ENCODE measurements at places on chromosomes 7 and 10. TPM values are rescaled to one million over a fixed set of nuclear protein-coding genes. Genes with fewer than 3 reads are reported as not detected.

- no peaks in the 10 kb centered on the region for H3K27me3 ChIP-seq
- DNase-seq = no peak
- H3K4me3 ChIP-seq = no peak overlapping the region
- H3K27ac ChIP-seq = no peak overlapping the region
These were observed 310.0 kb downstream of the ABCA13 start for GRCh38 chr7:48481235-48481634.

DNA sequence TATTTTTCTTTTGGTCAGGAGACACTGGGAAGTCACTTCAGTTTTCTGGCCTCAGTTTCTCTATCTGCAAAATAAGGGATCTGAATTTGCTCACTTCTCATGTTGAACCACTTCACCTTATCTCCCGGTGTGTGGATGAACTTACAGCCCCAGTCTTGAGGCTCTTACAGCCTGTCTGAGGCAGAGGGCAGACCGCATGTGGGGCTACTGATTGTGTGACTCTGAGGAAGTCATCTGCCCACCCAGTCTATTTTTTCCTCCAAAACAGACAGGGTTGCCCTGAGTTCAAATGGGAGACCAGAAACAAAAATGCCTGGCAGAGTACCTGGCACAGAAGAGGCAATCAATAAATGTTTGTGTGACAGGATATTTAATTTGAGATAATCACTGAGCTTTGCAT lies 78.3 kb downstream of the LRMDA start:
- H3K4me3 ChIP-seq = no peak overlapping the region
- H3K27ac ChIP-seq = no peak overlapping the region
- no peaks in the 10 kb centered on the region for H3K36me3 ChIP-seq
- peaks cover 2% of the 10 kb centered on the region for H3K27me3 ChIP-seq

- no peaks in the 10 kb centered on the region for H3K36me3 ChIP-seq
These were observed 2.9 kb upstream of the MTPN start for GRCh38 chr7:135980012-135980551.

DNA sequence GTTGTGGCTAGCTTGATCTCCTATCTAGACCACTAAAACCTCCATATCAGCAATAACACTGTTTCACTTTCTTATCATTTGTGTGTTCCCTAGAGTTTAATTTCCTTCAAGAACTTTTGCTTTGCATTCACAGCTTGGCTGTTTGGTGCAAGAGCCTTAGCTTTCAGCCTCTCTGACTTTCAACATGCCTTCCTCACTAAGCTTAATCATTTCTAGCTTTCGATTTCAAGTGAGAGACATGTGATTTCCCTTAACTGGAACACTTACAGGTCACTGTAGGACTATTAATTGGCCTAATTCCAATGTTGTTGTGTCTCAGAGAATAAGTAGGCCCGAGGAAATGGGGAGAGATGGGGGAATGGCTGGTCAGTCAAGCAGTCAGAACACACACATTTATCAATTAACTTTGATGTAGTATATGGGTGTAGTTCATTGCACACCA lies 10.6 kb upstream of the BPGM start:
- no peaks in the 10 kb centered on the region for H3K4me1 ChIP-seq
- H3K27me3 ChIP-seq = no peaks in the 10 kb centered on the region
- no peak overlapping the region for H3K27ac ChIP-seq
- H3K36me3 ChIP-seq = no peaks in the 10 kb centered on the region
- no peak overlapping the region for H3K4me3 ChIP-seq

LRCH4 gene
- total RNA-seq = 5.6 TPM

DNA sequence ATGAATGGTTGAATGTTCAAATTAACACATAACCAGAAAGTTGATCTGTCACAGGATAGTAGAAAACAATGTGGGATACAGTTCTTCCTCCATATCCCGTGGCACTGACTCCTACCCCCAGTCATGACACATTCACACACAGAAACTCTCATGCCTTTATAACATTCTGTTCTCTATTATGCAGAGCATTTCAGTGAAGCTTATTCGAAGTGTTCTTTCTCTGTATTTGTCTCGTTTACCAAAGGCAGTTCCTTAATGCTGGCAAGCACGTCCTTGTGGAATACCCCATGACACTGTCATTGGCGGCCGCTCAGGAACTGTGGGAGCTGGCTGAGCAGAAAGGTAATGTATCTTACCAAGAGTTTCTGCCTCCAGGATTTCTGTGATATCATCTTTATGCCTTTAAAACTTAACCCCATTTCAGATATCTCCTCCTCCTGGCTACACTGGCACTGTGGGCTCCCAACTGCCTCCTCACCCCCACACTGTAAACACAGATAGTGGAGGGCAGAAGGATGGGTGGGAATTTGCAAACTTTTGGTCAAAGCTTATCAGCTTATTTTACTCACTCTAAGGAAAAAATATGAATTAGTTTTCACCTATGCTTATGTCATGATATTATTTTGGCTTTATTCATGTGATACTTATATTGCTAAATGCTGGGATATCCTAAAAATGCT lies 34.1 kb downstream of the BLVRA start:
- H3K36me3 ChIP-seq = peaks cover 3% of the 10 kb centered on the region
- no peak overlapping the region for H3K4me3 ChIP-seq
- DNase-seq = no peak
- no peaks in the 10 kb centered on the region for H3K4me1 ChIP-seq

CLDN4 gene
- total RNA-seq = 0.26 TPM

GRCh38 chr10:50512743-50513416 lies 110.9 kb downstream of the SGMS1 start:
- H3K27ac ChIP-seq = no peak overlapping the region
- DNase-seq = no peak
- no peak overlapping the region for H3K4me3 ChIP-seq
- H3K27me3 ChIP-seq = no peaks in the 10 kb centered on the region
- peaks cover 4% of the 10 kb centered on the region for H3K4me1 ChIP-seq
- H3K36me3 ChIP-seq = no peaks in the 10 kb centered on the region

DNA sequence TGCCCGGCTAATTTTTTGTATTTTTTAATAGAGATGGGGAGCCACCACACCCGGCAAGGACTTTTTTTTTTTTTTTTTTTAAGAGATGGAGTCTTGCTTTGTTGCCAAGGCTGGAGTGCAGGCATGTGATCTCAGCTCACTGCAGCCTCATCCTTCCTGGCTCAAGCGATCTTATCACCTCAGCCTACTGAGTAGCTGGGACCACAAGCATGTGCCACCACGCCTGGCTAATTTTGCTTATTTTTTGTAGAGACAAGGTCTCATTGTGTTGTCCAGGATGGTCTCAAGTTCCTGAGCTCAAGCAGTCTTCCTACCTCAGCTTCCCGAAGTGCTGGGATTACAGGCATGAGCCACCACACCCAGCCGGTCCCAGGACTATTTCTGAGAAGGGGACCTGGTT lies 9.3 kb upstream of the MCU start:
- H3K27ac ChIP-seq = no peak overlapping the region
- peak; percentile 23 for DNase-seq
- no peaks in the 10 kb centered on the region for H3K27me3 ChIP-seq
- no peak overlapping the region for H3K4me3 ChIP-seq
- no peaks in the 10 kb centered on the region for H3K4me1 ChIP-seq
- no peaks in the 10 kb centered on the region for H3K36me3 ChIP-seq

AKR1C4 gene
- total RNA-seq = not detected

GRCh38 chr7:77913977-77914607 lies 115.5 kb downstream of the PHTF2 start:
- no peaks in the 10 kb centered on the region for H3K4me1 ChIP-seq
- H3K27ac ChIP-seq = no peak overlapping the region
- no peak overlapping the region for H3K4me3 ChIP-seq
- H3K27me3 ChIP-seq = no peaks in the 10 kb centered on the region
- DNase-seq = no peak
- no peaks in the 10 kb centered on the region for H3K36me3 ChIP-seq

GRCh38 chr7:75988568-75989499 lies 5.6 kb downstream of the TMEM120A start:
- no peak for DNase-seq
- H3K4me3 ChIP-seq = no peak overlapping the region
- peaks cover 5% of the 10 kb centered on the region for H3K4me1 ChIP-seq
- no peaks in the 10 kb centered on the region for H3K27me3 ChIP-seq

DNA sequence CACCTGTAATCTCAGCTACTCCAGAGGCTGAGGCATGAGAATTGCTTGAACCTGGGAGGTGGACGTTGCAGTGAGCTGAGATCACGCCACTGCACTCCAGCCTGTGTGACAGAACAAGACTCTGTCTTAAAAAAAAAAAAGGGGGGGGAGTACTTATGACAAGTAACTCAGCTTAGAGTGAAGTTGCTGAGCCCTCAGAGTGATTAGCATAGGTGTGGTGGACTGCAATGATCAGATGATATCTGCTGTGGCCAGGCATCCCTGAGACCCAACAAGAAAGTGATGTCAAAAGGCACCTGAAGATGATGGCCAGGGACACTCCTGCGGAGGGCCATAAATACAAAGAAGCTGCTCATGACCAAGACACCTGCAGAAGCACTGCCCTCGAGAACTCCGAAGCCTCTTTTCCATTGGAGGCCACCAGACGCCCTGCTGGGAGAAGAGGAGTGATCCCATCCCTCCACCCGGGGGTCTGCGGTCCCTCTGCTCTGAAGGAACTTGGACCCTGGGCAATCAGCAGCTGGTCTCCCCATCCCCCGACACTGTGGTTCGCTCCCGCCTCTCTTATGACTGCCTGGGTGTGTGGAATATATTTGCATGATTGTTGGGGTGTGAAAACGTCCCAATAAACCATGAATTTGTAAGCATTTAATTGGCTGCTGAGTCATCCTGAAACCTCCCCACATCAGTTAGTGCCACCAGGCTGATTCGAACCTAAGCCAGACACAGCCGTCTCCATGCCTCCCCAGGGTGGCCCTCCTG lies 46.0 kb downstream of the RASGEF1A start:
- DNase-seq = no peak
- H3K4me1 ChIP-seq = no peaks in the 10 kb centered on the region
- no peak overlapping the region for H3K27ac ChIP-seq
- no peak overlapping the region for H3K4me3 ChIP-seq
- no peaks in the 10 kb centered on the region for H3K36me3 ChIP-seq
- no peaks in the 10 kb centered on the region for H3K27me3 ChIP-seq

NME8 gene
- not detected for total RNA-seq

BBS9 gene
- total RNA-seq = 27.2 TPM

GRCh38 chr10:119206603-119207365 lies 587 bp upstream of the GRK5 start:
- peak; percentile 57 for DNase-seq
- H3K4me1 ChIP-seq = peaks cover 19% of the 10 kb centered on the region
- H3K27me3 ChIP-seq = no peaks in the 10 kb centered on the region

DNA sequence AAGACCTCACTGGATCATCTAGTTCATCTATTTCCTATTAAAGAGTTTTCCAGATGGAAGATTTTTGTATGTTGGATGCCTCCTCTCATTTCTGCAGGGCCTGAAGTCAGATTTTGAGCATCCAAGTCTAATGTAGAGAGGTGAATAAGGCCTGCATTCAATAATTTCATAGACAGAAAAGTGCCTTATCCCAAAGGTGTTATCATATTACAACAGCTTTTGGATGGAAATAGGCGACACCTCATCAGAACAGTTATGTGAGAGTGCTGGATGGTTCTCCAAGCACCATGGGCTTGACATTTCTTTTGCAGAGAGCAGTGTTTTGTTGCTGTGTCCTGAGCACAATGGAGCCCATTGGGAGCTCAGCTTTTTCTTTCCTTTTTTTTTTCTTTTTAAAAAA lies 162.4 kb upstream of the MEOX2 start:
- no peak for DNase-seq
- H3K36me3 ChIP-seq = no peaks in the 10 kb centered on the region
- H3K27ac ChIP-seq = no peak overlapping the region
- H3K4me1 ChIP-seq = no peaks in the 10 kb centered on the region
- H3K27me3 ChIP-seq = no peaks in the 10 kb centered on the region

DNA sequence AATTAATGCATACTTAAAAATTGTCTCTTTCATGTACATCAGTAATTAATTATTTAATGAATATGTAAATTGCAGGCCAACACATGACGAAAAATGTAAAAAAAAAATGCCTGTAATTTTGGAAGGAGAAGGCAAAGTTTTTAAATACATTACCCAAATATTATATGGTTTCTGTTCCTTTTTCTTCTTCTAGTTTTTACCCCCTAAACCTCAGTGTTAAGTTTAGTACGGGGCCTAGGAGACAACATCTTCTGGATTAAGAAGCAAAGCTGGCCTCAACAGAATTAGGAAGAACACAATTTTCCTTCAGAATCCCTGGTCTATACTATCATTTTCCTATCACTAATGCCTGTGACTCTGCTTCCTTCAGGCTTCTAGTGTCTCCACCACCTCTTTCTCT lies 459.3 kb upstream of the NRP1 start:
- no peaks in the 10 kb centered on the region for H3K36me3 ChIP-seq
- DNase-seq = no peak
- H3K4me3 ChIP-seq = no peak overlapping the region
- no peaks in the 10 kb centered on the region for H3K4me1 ChIP-seq

DNA sequence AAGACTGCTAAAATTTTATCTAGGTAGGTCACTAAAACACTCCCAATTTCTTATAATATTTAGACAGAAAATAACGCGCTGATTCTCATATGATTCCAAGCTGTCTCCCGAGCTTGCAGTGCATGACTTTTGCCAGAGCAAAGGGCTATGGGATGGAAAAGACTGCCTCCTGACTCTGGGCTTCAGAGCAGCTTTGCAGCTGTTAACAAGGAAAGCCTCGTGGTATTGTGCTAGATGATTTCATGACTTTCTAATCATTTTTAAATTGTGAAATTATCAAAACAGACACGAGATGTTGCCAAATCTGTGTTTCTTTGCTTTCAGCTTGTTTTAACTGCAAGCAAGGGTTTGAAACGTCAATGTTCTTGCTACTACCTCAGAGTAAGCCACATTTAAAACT lies 238.3 kb downstream of the AGMO start:
- no peaks in the 10 kb centered on the region for H3K4me1 ChIP-seq
- H3K36me3 ChIP-seq = no peaks in the 10 kb centered on the region
- H3K4me3 ChIP-seq = no peak overlapping the region
- no peak for DNase-seq

MCM10 gene
- 0.83 TPM for total RNA-seq

GRCh38 chr7:2084781-2085505 lies 147.8 kb downstream of the MAD1L1 start:
- H3K36me3 ChIP-seq = no peaks in the 10 kb centered on the region
- no peaks in the 10 kb centered on the region for H3K27me3 ChIP-seq
- H3K4me3 ChIP-seq = no peak overlapping the region
- no peak for DNase-seq

GRCh38 chr10:110648692-110649346 lies 4.7 kb downstream of the RBM20 start:
- no peaks in the 10 kb centered on the region for H3K4me1 ChIP-seq
- no peaks in the 10 kb centered on the region for H3K36me3 ChIP-seq
- no peak overlapping the region for H3K4me3 ChIP-seq
- DNase-seq = no peak

GRCh38 chr7:158343936-158344455 lies 243.6 kb downstream of the PTPRN2 start:
- H3K27ac ChIP-seq = no peak overlapping the region
- no peak for DNase-seq
- no peaks in the 10 kb centered on the region for H3K36me3 ChIP-seq
- H3K4me1 ChIP-seq = no peaks in the 10 kb centered on the region
- no peak overlapping the region for H3K4me3 ChIP-seq

- H3K4me3 ChIP-seq = no peak overlapping the region
- H3K36me3 ChIP-seq = no peaks in the 10 kb centered on the region
- H3K4me1 ChIP-seq = no peaks in the 10 kb centered on the region
- DNase-seq = peak; percentile 13
- no peaks in the 10 kb centered on the region for H3K27me3 ChIP-seq
These were observed 83.7 kb upstream of the CCDC71L start for GRCh38 chr7:106744563-106745091.

MACROH2A2 gene
- 12.1 TPM for total RNA-seq

KBTBD2 gene
- 35.7 TPM for total RNA-seq
